NCI-H1417 (cell line): ENCODE measurements at places on chromosomes 11 and 22.

DNA sequence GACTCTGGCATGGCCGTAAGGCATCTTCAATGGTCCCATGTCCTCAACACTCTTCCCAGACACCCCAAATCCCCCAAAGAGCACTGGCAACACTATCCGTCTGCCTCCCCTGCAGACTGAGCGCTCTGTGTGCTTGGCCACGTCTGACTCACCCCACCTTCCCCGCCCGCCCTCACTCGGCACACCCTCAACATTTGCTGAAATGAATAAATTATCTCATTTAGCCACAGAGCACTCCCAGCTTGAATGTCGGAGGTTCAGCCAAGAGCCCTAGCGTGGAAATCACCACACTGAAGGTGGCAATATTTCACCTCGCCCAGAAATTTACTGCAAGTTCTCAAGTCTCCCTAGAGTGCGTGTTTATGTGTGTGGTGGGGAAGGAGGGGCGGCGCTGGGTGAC, 46.6 kb upstream of the TCF20 start:
- DNase-seq: no peak

- no peak for DNase-seq
These were observed 37.7 kb downstream of the TPCN2 start for GRCh38 chr11:69086152-69087132.

DNA sequence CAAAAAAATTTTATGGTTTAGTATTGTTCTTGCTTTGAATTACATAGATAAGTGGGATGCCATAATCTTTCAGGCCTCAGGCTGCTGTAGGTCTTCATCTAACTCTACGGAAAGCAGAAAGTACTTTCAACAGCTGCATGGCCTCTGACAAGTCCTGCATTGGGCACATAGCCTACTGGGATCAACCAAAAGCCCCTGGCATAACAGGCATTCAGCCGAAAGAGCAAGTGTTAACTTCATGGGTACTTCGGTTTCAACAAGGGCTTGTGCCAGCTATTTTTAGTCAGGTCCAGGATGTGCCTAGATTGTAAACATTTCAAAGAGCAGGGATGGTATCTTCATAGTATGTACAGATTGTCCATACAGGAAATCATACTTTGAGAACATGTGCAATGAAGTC, 3.1 kb downstream of the SLN start:
- no peak for DNase-seq

DNA sequence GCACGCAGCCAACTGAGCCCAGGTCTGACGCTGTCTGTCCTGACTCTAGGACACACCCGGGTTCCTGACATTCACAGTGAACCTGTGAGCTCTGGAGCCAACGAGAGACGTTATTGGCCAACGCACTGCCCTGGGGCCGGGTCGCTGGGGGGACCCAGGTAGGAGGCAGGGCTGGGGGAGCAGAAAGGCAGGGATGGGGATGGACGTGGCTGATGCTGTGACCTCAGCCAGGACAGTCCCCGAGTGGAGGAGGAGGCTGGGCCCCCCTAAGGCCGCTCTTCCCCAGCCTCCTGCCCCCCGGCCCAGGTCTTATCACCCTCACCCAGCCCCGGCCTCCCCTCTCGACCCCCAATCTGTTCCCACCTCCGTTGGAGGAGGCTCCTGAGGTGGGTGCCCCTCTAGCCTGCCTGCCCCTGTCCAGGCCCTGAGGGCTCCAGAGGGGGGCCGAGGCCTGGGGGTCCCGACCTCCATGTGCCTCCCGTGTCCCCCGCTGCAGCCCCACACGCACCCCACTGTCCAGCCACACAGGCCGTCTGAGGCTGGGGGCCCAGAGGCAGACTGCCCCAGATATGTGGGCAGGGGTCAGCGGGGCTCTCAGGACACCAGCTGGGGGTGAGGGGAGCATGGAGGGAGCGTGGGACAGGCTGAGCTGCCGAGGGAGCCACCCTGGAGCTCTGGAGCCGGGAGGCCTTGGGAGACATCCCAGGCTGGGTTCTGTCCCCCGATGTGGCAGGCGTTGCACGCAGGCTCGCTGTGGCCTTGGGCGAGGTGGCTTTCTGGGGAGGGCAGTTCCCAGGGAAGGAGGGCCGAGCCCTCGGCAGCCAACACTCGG, 29.2 kb upstream of the MUC5AC start:
- no peak for DNase-seq

- DNase-seq: no peak
These were observed 46.9 kb upstream of the RAPSN start for GRCh38 chr11:47495856-47496217.

DNA sequence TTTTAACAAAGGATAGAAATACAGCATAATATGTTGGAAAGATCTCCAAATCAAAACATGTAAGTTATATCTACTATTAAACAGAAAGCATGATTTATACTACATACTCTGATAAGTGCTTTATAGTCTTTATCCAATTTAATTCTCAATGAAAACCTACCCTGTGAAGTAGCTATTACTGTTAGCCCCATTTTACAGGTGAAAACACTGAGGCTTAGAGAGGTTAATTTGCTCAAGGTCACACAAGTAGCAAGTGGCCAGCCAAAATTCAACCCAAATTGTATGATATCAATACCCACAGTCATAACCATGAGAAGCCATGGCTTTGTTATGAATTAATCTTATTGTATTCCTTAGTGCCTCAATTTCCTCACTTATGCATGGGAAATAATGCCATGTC, 675 bp upstream of the OR5AN1 start:
- DNase-seq: no peak

- DNase-seq: no peak
These were observed 921 bp upstream of the BCL2L13 start for GRCh38 chr22:17637490-17638181.

- DNase-seq: peak; percentile 46
These were observed 333.8 kb upstream of the CHORDC1 start for GRCh38 chr11:90556606-90557005.

- peak; percentile 22 for DNase-seq
These were observed 44.0 kb downstream of the PPP6R3 start for GRCh38 chr11:68504432-68505066.

DNA sequence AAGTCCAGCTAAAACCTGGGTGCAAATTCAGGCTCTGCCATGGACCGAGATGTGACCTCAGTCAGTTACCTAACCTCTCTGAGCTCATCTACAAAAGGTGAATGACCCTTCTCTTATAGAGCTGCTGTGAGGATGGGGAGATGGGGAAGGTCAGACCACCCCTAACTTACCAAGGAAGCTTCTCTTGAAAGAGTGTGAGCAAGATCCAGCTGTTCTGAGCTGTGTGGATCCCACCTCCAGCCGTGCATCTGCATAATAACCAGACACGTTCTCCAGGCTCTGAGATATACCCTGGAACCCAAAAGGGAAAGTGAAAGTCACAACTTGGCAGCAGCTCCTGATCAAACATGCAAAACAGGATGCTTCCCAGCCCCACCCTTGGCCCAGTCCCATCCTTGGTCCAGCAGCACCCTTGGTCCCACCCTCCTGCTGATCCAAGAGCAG, at the start of gene APOL3:
APOL3 (minus strand) TSS at position 257 of the 444 bp plus-strand sequence. CDS start 11,700 bp downstream, outside the sequence.
- DNase-seq: no peak

DNA sequence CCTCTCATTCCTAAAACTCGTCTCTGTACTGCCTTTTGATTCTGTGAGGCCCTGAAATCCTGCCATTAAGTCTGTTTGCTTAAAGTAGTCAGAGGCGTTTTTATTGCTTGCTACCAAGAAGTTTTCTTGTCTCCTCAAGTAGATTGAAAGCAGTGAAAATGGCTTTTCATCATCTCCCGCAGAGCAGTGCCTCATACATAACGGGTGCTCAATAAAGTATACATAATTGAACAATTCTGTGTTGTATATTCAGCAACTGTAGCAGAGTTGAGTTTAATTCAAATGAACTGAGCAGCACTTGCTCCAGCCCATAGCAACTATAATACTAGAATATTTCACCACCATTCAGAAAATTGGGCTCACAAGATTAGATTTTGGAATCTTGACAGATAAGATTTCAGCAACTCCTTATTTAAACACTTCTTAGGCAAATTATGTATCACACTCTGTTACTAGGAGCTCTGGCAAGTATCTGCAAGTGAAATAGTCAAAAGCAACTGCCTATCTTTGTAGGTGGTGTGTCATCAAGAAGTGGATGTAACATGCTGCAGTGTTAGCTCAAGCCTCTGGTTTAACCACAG, 20.0 kb downstream of the FIBIN start:
- DNase-seq: no peak

GRCh38 chr11:96655474-96655873, 265.7 kb downstream of the JRKL start:
- DNase-seq: no peak

GRCh38 chr11:61542024-61542461, 33.5 kb downstream of the LRRC10B start:
- DNase-seq: peak; percentile 19

- no peak for DNase-seq
These were observed 19.2 kb upstream of the OR56A3 start for GRCh38 chr11:5922749-5923426.

- no peak for DNase-seq
These were observed 10.0 kb downstream of the MS4A2 start for GRCh38 chr11:60098508-60098907.

DNA sequence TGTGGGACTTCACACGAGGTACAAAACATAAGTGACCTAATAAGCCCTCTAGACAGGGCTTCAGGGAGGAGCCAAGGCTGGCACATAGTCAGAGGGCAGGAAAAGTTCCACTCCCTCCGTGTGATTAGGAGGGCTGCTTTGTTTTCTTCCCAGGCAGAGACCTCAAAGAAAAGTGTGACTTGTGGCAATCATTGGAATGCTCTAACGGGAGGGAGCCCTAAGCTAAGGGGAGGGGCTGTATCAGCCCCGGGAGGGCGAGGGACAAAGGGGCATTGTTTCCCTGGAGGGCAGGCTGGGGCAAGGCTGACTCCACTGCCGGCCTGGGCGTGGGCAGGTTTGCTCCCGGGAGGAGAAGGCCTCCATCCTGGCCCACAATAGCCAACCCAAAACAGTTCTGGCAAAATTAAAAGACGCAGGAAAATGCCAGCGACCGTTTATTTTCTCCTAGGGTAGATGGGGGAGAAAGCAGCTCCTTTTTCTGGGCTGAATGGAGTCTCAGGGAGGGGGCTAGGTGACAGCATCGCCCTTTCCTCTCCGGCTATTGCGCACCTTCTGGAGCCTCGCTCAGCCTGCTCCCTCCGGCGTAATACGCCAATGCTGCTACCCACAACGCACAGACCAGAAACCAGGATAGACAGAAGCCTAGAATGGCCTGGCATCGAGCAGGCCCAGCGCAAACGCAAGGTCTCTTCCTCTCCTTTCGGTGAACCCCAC, 60.2 kb downstream of the ENDOD1 start:
- peak; percentile 91 for DNase-seq

DNA sequence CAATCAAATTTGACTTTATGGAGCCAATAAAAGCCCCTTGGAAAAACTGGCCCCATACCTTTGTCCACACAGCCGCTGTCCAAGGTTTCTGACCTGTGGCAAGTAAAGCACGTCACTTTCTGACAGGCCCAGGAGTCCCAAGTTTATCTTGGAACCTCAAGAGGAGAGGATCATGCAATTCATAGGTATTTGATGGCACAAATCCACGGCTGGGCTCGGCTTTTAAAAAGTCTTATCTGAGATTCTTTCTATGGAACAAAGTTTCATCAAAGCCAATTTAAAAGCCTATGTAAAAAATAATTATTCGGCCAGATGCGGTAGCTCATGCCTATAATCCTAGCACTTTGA, 13.6 kb downstream of the TMEM138 start:
- no peak for DNase-seq
